ENCODE measurements at places on chromosomes 1 and 21.

- DNase-seq: no peak
Observed at GRCh38 chr1:219099307-219099706, 74.4 kb upstream of the LYPLAL1 start.

GRCh38 chr1:108521990-108522393 lies 37.9 kb upstream of the EEIG2 start:
- no peak for DNase-seq

DNA sequence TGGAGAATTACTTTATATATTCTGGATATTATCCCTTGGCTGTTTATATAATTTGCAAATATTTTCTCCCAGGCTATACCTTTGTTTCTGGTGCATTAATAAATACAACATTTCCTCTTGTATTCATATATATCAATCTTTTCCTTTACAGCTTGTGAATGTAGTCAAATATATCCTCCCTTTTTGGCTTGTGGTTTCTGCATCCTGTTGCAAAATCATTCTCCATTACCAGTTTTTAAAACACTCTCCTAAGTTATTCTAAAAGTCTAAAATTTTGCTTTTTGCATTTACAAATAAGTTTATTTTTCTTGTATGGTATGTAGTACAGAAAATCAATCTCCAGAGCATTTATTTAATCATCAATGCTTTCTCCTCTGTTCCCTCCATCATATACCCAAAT lies 909.4 kb downstream of the ADGRL2 start:
- DNase-seq: no peak

- no peak for DNase-seq
Observed at GRCh38 chr1:95085376-95085775, 12.6 kb upstream of the ALG14 start.

DNA sequence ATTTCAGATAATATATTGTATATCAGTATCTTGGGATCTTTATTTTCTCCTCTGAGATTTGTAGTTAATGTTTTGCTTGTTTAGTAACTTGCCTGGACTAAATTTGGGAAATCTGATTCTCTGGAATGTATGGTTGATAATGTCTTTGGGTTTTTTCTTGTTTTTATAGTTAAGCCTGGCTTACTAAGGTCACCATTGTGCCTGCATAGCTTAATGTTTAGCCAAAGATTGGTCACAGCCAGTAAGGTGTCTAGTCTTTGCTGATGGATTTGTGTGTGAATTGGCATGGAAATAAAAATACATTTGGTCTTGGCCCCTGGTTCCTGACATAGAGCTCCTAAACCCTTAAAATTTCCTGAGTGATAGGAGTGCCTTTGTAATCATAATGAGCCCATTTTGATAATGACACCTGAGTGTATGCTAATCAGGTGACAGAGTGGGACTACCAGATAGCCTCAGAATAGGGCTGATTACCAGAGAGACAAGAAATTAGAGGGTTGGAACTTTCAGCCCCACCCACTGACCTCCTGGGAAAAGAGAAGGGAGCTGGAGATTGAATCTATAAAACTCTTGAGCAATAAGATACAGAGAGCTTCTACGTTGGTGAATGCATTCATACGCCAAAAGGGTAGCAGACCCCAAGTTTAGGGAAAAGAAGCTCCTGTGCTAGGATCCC lies 47.9 kb upstream of the NUF2 start:
- DNase-seq: peak; percentile 85

DNA sequence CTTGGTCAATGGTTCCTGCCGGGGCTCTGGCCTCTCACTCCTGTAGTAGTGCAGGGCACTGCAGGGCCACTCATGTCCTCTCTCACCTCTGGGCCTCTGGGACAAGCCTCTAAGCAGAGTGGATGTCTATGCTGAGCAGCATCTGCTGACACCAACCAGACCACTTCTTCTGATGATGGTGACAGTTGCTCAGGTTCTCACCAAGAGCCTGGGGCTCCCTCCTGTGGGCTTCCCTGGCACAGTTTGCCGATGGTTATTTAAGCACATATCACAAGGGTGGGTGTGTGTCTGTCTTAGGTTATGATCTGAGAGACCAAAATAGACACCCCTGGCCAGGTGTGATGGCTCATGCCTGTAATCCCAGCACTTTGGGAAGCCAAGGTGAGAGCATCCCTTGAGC lies 17.4 kb upstream of the GPR137B start:
- DNase-seq: no peak

DNA sequence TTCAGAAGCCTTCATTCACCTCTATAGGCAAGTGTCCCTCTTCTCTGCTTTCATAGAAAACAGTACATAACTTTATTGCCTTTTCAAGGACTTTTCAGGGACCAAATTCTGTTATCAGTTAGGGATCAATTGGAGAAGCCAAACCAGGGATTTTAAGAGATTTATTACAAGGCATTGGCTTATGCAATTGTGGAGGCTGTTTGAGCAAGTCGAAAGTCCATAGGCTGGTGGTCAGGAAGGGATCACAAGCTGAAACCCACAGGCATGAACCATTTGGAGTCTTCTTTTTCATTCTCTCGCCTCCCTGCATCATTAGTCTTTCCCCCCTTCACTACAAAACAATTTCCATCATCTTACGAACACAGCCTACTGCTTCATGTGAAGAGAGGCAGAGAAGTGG lies 34.8 kb upstream of the SYCP1 start:
- no peak for DNase-seq

GRCh38 chr1:89928506-89928905 lies 66.4 kb upstream of the ZNF326 start:
- DNase-seq: no peak

DNA sequence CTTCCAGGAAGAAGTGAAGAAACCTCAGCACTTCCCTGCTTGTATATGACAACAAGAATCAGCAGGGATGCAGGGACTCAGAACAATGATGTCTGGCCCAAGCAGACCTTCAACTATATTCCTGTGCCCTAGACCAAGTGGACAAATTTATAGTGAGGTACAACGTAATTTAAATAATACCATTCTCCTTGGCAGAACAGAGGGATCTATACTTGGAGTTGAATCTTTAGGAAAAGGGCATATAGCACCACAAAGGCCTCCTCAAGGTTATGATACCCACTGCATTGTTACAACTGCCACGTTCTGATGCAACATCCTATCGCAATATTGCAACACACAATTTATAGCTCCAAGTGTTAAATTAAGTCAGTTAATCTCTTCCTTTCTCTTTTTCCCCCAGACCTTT lies 29.1 kb upstream of the GFI1 start:
- no peak for DNase-seq

DNA sequence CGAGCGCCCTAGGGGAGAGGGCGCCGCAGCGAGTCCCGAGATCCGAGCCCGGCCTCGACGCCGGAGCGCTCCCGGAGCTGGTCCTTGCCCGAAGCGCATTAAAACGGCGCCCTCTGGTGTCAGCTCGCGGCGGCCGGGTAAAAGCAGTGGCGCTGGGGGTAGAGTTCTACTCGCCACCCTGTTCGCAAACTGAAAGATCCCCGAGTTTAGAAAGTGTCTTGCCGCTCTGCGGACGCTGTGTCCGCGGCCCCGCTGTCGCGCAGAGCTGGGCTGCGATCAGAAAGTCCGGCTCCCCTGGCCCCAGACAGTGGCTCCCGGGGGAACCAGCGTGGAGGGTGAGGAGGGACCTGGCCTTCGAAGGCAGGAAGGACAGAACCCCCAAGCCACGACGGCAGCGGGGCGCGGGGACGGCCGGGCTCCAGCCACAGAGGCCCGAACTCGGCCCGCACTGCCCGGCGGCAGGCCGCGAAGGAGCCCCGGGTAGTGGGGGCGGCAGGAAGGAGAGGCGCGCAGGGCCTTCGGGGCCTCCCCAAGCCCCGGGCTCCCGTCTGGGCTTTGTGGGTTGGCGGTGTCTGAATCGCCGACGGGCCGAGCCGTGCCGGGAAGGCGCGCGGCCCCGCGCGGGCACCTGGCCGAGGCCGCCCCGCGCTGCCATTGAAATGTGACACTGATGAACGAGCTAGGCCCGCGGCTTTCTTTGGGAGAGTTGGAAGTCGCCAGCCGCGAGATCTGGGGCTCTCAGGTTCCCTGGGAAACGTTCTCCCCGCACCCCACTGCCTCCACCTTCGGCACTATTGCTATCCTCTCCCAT lies 39.1 kb upstream of the NFIA start:
- DNase-seq: no peak

GRCh38 chr1:208254862-208255261 lies 10.7 kb upstream of the PLXNA2 start:
- DNase-seq: peak; percentile 16

- peak; percentile 60 for DNase-seq
Observed at GRCh38 chr21:35136586-35137219, 87.6 kb upstream of the RUNX1 start.

DNA sequence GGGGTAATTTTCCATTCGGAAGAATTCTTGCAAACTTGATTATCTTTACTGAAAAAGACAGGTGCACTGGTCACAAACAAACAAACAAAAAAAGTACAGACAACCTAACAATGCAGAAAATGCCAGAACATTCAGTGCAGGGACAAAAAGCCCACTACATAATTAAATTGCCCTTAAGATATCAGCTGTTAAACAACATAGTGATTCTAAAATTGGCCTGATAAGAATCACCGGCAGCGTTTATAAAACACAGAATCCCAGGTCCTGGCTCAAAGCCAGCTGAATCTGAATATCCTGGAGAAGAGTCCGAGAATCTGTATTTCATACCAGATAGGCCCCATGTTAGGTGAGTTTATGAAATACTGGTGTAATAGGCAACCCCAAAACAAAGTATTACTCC lies 6.1 kb downstream of the PLPP3 start:
- DNase-seq: no peak

- no peak for DNase-seq
Observed at GRCh38 chr21:44086636-44087425, 20.4 kb upstream of the PWP2 start.

GRCh38 chr1:215794156-215794555 lies 227.1 kb downstream of the KCTD3 start:
- DNase-seq: no peak

DNA sequence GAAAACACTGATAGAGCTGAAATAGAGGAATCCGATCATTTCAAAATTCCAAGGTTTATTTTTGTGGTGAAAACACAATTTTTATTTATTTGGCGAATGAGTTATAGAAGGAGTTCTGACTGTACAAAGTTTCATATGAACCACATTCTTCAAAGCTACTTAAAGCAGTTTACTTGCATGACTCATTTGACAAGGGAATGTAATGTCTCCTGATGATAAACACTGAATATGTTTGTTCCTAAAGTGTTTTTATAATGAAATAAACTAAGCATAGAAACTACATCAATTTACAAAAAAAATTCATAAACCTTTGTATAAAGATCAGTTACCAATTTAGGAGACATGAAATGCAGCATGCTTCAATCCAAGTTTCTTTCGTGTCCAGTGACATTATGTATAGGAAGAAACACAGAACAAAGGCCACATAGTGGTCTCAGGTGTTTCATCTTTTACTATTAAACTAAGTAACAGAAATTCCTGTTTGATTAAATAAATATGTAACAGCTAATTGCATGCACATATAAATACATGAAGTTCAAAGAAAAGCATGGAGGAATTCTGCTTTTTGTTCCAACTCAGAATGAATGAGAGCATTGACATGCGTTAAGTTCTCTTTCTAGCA lies 2.5 kb downstream of the PRKACB start:
- DNase-seq: no peak

- DNase-seq: peak; percentile 85
Observed at GRCh38 chr1:183604038-183604808, 14.0 kb upstream of the NCF2 start.

GRCh38 chr1:218836264-218836663 lies 337.4 kb upstream of the LYPLAL1 start:
- no peak for DNase-seq

DNA sequence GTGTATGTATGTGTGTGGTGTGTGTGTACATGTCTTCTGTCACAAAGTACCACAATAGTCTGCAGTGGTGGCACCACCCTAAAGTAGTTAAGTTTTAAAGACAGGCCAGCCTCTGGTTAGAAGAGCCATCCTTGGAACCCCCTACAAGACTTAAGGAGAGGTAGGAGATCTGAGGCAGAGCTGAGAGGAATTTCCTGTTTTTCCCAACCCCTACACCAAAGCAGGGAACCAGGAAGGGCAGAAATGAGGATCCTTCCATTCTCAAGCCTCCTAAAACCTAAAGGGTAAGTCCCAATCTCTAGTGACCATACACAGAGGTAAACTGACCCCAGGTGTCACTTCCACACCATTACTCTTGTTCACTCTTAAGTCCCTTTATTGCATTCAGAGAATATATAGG lies 11.1 kb downstream of the PEA15 start:
- no peak for DNase-seq

DNA sequence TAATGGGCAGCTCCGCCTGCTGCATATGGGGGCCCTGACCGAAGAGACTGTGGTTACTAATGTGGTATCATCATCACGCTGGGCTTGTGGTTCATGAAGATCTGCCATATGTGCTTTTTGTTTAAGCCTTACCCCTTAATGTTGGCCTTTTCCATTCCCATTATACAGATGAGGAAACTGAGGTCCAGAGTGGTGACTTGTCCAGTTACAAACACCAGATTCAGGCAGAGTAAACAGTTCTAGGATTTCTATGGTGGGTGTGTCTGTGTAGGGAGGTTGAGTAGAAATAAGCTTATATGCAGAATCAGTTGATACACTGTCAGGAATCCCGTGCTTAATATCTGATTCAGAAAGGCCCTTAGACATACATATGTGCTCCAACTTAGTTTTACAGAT lies 691 bp downstream of the UTP11 start:
- no peak for DNase-seq

DNA sequence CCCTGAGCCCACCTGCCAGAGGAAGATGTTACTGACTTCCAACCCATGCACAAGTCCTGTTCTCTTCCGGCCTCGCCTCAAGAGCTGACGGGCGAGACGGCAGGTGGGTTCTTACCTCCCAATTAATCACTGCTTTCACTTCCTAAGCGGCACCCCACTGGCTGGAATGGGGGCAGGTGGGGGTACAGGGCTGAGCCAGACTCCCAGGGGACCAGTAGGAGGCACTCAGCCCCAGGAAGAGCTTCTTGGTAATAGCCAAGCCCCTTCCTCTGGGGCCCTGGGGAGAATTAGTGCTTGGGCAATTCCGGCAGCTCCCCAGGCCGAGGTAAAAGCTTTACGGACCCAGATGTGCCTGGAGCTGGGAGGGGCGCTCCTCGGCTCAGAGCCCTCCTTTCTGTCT lies 9.7 kb downstream of the CNTN2 start:
- no peak for DNase-seq

DNA sequence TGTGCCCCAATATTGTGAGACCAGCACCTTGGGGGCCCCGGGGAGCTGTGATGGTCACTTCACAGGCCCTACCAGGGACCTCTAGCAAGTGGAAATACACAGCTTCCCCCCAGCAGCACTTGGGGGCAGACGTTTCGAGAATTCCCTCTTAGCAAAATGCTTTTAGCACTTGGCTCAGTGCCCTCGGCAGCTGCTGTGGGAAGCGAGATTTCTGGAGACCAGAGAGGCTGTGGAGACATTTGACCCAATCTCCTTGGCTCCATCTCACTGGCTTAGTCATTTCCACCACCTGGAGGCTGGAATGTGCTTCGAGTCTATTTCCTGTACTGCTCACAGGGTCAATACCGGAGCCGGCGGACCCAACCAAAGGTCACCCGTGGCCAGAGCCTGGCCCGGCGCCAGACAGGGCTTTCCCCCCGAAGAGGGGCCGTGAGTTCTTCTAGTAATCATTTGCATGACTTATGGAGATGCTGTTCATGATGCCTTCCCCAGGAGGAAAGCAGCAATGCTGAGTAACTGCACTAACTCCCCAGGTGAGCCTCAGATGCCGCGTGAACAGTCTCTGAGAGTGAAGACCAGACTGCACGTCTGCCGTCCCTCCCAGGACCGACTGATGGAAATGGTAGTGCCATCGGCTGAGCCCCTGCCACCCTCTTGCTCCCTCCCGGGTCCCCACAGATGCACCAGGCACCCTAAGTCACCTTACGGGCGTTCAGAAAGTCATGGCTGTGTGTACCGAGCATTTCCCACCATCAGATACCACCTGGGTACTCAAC lies 4.4 kb upstream of the C2CD2 start:
- peak; percentile 92 for DNase-seq
